Putamen (tissue), 1 donor: ENCODE measurements at places on chromosomes 3 and 15.

- peak; percentile 52 for DNase-seq
These were observed 188.5 kb upstream of the PROK2 start for GRCh38 chr3:71973274-71974030.

GRCh38 chr3:43790476-43790875 is 99.7 kb downstream of the ABHD5 start:
- DNase-seq: no peak

GRCh38 chr3:168933614-168934013 is 729.9 kb downstream of the MECOM start:
- DNase-seq: no peak

DNA sequence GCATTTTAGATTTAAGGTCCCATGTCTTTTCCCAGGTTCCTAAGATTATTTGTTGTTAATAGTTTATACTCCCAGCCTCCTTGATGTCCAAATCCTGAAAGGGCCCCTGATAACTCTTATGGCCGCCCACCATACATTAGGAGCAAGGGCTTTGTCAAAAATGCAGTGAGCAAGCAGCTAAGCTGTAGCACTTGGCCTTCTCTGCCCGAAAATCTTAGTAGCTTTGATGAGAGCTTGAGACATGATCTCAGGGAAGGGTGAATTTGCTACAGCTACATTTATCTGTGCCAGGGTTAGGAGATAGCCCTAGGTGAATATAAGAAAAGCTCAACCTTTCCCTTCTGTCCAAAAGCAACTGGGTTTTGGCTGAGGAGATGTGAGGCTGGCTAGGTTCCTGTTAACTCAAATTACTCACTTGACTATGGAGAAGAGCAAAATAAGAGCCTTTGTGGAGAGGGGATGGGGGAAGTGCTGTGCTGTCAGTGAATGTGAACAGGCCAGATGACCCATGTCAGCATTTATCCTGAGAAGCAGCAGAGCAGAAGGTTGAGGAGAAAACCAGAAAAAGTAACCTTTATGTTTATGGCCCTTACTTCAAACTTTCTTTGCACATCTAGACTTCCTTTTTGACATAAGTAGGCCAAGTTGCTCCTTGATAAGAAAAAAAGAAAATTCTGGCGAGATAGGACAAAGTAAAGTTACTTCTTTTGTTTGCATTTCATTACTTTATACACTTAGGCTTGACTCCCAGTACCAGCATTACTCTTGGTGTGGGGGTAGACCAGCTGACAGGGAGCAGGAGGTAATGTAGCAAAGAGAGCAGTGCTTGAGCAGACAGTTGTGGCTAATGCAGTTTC is 21.1 kb downstream of the MAPK6 start:
- peak; percentile 63 for DNase-seq

DNA sequence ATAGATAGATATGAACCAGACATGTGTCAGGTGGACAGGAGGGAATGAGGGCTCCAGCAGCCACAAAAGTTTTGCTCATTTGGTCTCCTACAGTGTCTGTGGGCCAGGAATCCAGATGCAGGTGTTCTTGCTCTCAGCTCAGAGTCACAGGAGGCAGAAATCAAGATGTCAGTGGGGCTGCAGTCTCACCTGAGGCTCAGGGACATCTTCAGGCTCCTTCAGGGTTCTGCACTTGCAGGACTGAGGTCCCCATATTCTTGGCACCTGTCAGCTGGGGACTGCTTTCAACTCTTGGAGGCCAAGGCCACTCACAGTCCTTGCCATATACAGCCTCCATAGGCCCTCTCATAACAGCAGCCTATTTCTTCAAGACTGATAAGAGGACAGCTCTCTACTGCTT is 57.3 kb downstream of the PGPEP1L start:
- no peak for DNase-seq

DNA sequence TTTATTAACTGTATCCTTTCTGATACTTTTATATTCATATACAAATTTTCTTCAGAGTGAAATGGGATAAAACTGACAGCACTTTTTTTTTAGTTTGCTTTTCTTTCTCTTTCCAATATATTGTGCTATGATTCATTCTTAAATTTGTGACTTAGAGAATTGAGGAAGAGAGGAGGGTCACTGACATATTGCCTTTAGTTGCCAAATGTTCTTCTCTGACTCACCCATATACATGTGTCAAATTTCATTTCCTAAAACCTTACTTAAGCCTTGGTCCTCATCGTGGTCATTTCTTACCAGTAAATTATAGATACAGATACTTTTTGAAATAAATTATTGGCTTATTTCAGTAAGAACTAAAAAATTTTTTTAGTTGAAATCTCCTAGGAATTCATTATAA is 53.9 kb downstream of the CLASP2 start:
- DNase-seq: no peak

GRCh38 chr3:194857469-194858113 is 171.9 kb downstream of the FAM43A start:
- no peak for DNase-seq

- DNase-seq: no peak
These were observed 77.9 kb downstream of the SLC9A9 start for GRCh38 chr3:143770391-143770790.

DNA sequence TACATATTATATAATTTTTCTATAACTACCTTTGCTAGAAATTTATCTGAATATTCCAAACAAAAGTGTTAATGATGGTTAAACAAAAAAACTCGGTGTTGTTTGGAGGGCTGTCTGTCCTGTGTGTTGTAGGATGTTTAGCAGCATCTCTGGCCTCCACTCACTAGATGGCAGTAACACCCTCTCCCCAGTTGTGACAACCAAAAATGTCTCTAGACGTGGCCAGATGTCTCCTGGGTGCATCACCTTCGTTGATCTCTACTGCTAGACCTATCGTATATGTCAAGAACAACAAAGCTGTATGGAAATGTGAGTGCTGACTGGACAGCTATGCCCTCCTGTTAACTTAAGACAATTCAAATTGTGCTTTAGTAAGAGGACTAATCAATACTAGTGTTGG is 14.1 kb downstream of the ANKRD34C start:
- DNase-seq: no peak

DNA sequence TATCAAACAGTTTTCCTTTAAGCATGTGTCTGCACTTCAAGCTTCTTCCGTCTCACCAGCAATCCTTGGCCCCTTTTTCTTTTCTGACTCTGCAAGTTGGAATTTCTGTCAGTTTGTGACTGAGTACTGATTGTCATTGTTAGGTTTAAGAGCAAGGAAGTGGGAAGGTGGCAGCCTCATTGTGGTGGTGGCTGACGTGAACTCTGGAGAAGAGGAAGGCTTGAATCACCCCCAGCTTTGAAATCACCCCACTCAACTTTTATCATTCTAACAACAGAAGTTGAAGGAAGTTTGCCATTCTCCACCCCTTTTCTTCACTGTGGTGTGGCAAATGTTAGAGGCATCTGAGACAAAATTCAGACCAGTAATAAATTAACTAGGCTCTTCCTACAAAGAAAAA is 231.6 kb upstream of the AGTR1 start:
- peak; percentile 26 for DNase-seq

- DNase-seq: no peak
These were observed 8.9 kb upstream of the LRRC2 start for GRCh38 chr3:46574881-46575576.

DNA sequence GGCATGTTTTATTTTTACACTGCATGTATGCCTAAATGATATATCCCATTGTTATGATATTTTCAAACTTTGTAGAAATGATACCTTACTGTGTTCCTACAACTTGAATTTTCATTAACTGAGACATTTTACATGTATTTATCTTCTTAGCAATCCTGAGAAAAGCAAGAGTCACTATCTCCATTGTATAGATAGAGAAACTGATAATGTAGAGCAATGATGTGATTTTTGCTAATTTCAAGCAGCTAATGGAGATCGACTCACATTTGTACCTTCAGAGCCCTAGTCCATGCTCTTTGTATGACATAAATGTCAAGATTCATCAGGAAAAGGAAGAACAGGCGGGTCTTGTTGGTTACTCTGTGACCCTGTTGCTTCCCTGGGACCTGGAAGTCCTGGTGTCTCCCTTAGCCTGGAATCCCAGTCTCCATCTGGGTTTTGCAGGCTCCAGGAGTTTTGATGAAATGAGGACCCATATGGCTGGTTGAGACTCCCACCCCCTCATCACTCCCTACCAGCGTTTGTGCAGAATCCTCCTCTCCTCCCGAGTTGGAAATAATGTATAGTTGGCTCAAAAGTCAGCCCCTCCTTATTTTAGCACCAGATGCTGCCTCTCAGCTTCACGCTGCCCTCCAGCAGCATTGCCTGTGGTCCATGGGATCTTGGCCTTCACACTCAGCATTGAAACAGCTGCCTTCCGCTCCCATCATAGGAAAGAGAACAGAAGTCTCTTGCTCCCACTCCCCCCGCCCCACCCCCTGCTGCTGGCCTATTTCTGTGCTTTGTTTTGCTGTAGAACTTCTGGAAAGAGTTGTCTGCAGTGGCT is 67.1 kb downstream of the APBA2 start:
- no peak for DNase-seq

GRCh38 chr3:107272471-107272870 is 104.8 kb upstream of the CCDC54 start:
- no peak for DNase-seq

DNA sequence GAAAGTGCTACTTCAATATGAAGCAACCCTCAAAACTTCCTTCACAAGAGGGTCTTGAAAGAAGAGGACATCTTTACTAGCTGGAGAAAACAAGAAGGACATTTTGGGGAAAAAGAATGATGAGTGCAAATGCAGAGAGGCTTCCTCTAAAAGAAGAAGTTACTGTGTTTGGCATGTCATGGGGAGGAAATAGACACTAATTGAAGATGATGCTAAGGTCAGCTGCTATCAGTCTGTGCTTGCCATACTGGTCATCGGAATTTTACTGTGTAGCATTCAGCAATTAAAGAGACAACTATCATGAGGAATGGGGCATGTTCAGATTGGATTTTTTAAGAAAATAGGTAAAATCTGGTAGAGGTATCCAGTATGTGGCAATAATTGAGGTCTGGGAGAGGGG is 60.0 kb downstream of the THRB start:
- DNase-seq: no peak

DNA sequence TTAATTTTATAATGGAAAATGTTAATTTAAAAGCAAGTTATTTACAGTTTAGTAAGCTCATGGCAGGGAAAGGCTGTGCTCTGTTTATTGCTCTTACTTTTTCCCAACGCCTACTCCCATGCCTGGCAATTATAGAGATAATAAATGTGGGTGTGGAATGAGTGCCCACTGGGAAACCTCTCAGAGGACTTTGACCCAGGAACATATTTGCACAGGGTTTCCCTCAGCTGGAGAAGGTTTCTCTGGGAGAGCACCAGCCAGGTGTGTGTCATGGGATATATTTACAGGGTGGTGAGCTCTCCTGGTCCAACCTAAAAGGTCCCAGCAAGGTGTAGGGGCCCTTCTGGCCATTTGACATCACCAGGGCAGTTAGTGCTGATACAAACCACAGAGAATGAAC is 27.9 kb downstream of the ZNF710 start:
- DNase-seq: no peak

DNA sequence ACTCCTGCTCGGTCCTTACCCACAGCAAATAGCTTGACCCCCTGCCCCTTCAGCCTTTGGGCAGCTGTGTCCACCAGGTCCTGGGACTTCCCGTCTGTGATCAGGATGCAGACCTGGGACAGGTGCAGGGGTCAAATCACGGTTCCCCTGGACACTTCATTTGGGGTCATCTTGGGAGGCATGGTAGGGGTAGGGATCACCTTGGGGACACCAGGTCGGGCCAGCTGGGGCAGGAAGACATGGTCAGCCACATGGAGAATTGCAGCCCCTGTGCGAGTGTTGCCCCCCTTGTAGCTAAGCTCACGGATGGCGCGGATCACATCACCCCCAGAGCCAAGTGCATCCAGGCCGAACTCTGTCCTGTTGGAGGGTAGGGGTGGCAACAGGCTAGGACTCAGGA is 1.8 kb downstream of the COL7A1 start:
- DNase-seq: no peak

DNA sequence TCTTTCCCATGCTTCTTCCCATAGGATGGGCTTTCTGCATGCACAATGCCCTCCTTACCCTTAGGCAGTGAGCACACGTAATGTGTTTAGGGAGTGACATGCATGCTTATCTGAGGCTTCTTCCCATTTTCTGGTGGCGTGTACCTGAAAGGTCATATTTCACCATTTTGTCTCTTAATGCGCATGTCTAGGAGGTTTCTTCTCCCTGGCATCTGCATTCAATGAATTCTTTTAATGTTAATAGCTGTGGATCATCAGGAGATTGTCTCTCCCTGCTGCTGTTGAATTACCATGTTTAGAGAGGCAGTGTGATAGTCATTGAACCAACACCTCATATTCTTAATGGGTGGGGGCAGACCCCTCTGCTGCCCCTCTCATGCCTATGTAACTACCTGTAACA is 205.6 kb upstream of the SGO1 start:
- no peak for DNase-seq

- DNase-seq: no peak
These were observed 284.4 kb downstream of the SHQ1 start for GRCh38 chr3:72563690-72564370.

DNA sequence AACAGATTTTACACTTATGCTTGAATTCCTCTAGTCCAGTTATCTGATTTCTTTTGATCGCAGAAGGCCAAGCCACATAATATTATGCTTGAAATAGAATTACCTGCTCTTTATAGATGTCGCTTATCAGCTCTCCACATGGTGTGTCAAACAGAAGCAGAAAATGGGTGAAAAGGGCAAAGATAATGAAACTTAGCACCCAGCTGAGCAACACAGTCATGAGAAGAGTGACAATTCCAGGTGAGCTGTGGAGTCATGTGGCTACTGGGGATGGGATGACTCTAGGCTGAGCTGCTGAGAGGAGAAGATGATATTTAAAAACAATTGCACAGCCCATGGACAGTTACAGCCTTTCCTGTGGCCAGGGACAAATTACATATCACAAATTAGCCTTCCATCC is 398.7 kb upstream of the PDZRN3 start:
- DNase-seq: no peak

DNA sequence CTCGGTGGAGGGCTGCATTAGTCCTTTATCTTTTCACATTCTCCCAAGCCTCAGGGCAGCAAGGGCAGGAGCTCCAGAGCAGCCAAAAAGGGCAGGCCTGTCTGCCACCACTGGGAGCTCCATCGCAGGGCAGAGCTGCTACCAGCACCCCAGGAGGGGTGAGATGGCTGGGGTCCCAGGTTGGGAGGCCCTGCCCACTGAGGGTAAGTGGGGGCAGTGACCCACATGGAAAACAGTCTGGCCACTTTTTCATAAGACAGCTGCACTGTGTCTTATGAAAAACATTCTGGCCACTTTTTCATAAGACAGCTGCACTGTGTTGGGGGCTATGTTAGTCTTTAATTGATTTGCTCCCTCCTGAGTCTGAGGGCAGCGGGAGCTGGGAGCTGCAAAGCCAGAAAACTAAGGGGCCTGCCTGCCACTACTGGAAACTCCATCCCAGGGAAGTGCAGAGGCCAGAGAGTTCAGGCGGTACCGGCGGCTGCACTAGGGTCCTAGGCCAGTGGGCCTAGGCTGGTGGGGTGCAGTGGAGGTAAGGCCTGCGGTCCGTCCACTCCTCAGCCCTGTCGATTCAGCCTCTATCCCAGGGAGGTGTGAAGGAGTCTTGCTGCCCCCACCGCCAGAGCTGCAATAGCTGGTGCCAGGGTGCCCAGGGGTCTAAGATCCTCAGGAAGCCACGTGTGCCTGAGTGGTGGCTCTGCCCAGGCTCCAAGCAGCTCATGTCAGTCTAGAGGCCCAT is 45.4 kb downstream of the TMCO5A start:
- no peak for DNase-seq

GRCh38 chr3:171850960-171851659 is 8.0 kb downstream of the TMEM212 start:
- DNase-seq: no peak
